ENCODE measurements at places on chromosomes 4 and X.

DNA sequence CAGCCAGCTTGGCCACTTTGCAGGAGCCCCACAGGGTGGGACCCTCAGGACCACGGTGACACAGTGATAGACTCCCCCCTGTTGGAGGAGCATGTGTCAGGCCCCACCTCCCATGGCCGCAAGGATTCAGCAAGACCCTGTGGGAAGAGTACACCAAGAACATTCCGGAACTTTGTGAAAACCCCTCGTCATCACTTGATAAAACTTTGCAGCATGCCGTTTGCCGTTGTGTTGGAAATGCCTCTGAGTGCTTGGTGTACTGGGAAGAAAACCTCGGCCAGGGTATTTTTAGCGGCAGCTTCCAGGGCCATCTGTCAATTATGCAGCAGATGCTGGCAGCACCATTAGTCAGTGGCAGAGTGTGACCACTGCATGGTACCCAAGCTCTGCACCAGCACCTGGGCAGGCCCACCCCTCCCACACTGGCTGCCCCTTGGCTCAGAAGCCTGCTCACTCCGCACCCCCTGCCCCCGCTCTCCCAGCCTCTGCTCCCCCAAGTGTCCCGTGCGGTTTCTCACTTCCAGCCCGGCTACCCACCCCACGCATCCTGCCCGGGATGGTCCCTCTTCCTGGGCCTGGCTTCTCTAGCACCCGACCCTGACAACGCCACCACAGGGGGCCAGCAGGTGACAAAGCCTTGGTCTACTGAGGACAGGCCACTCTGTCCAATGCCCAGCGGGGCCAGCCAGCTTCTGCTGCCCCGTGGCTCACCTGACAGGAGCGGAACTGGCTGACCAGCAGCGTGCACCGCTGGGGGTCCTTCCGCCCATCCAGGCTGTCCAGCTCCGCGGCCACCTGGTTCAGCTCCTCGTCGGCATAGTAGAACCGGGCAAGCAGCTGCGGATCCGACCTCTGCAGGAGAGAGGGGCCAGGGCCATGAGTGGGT lies 65.0 kb downstream of the ZFYVE28 start:
- DNase-seq = no peak

GRCh38 chr4:110198435-110199416 lies at the start of gene ELOVL6:
Gene ELOVL6 (minus strand): TSS chr4:110198615. CDS start chr4:110198335, 280 bp downstream.
- DNase-seq = no peak

- DNase-seq = no peak
Measured at GRCh38 chrX:74160358-74160757, 143.6 kb upstream of the ZCCHC13 start.

GRCh38 chrX:111490688-111491087 lies 20.8 kb upstream of the SERTM2 start:
- no peak for DNase-seq

- no peak for DNase-seq
Measured at GRCh38 chr4:42638993-42639392, 17.9 kb downstream of the ATP8A1 start.

GRCh38 chr4:27112587-27112986 lies 251.9 kb downstream of the STIM2 start:
- no peak for DNase-seq

DNA sequence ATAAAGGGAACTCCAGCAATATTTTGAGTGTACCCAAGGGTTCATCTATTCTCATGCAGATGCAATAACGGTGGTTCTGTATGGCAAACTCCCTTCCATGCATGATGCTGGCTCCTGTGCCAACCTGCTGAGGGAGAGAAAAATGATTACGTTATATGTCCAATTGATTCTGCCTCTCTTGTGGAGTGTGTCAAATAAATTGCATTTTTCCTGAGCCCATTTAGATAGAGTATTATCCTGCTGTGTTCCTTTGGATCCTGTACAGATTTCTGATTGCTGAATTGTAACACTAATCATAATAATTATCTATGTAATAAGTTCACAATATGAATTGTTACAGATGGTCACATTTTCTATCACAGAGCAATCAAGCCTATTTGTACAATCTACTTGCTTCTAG lies 821.7 kb downstream of the C4orf33 start:
- DNase-seq = no peak

GRCh38 chr4:138959097-138959815 lies 56.3 kb upstream of the NOCT start:
- DNase-seq = no peak

- no peak for DNase-seq
Measured at GRCh38 chrX:149521438-149521837, 16.3 kb upstream of the IDS start.

- no peak for DNase-seq
Measured at GRCh38 chrX:49746306-49746705, 50.5 kb upstream of the PAGE1 start.

DNA sequence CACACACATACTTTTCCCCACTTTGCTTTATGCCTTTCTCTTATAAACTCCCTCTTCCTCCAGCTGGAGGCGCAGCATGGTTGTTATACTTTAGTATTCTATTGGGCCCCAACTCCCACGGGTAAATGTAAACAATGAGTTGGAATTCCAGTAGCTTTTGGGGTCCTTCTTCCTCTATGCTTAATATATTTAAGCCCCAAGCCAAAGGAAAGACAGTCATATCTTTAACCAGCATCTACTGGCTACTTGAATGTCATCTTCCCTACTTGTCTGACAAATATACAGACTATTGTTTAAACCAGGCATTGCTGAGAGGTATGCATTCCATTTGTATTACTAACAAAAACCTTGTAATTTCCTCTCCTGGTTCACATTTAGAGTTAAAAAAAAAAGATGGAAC lies 72.9 kb downstream of the WDR19 start:
- no peak for DNase-seq

DNA sequence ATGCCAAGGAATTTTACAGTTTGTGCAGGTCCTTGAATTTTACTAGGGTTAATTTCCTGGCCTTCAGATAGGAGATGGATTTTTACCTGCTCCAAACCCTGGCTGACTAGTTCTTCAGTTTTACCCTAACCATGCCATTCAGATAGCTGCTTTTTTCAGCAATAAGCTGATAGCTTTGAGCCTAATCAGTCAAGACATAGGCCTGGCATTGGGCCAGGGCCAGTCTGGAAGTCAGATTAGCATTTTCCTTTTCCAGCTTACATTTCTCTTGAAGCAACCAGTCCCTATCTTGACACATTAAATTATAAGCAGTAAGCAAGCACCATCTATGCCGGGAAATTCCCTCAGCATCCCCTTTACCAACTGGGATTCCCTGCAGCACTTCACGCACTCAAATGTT lies 177.1 kb downstream of the ADGRA3 start:
- no peak for DNase-seq

- no peak for DNase-seq
Measured at GRCh38 chrX:49171752-49172279, at the start of gene PLP2. Gene PLP2 (plus strand): TSS chrX:49171898. CDS start chrX:49172001, 103 bp downstream.

DNA sequence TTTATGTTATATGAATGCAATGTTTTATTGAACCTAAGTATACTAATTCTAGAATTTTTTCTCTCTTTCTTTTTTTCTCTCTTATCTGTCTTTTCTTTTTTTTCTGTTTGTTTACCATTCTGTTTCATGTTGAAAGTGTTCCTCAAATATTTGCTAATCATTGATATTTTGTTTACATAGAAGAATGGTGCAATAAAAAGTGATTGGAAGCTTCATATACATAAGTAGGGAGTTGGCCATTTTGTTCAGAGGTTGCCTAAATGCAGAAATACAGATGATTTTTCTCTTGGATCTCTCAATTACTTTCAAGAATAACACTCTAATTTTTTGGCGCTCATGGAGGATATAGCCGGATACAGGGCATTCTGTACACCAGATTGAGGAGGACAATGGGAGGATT lies 5.7 kb upstream of the SERTM2 start:
- no peak for DNase-seq

- no peak for DNase-seq
Measured at GRCh38 chr4:115780268-115780667, 666.8 kb upstream of the NDST4 start.

DNA sequence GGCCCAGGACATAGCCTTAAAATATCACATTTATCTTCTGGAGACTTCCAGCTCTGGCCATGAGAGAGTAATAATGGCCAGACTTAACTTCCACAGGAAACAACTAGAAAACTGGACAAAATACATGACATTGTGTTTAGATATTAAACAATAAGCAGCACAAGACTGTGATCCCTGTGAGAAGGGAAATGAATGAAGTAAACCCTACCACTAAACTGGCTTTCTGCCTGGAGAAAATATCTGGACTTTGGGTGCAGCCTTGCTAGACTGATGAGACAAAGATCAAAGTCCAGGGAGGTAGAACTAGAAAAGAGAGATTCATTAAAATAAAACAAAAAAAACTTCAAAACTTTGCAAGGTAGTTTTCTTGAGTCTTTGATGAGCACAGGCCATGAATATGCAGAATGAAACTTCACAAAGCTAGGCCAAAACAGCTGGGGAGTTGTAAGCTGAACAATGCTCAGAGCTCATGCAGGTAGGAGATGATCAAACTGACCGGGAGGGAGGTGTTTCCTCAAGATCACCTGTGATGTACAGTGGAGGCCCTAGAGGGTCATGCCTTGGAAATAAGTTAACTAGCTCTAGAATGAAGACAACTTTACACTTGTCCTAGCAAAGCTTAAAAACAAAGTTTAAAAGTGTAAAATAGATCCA lies 147.0 kb upstream of the SH3RF1 start:
- no peak for DNase-seq

GRCh38 chrX:18895189-18895951 lies 88.5 kb downstream of the PHKA2 start:
- DNase-seq = no peak

DNA sequence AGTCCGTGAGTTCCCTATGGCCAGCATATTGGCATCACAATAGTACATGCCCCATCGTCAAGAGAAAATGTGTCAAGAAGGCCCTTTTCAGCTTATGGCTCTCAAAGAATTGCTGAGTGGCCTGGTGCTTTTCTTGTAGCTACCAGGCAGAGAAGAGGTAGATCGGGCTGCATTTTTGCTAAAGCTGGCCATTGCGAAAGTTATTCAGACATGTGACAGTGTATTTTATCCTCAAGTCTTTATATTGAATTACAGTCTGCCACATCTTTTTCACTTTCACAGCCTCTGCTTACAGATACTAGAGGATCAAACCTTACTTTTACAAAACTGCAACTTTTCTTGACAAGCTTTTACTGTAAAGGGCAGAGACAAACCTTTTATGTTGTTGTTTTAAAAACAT lies 261.5 kb upstream of the IGFBP7 start:
- no peak for DNase-seq

DNA sequence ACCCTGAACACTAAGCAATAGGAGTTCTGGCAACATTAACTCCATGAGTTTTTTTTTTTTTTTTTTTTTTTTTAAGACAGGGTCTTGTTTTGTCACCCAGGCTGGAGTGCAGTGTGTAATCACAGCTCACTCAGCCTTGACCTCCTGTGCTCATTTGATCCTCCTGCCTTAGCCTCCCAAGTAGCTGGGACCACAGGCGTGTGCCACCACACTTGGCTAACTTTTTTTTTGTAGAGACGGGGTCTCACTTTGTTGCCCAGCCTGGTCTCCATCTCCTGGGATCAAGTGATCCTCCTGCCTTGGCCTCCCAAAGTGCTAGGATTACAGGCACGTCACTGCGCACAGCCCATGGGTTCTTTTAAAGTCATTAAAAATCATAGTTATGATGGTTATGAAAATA lies 5.1 kb downstream of the RHOH start:
- no peak for DNase-seq

GRCh38 chr4:150069353-150069752 lies 8.9 kb upstream of the DCLK2 start:
- DNase-seq = no peak

GRCh38 chrX:18436017-18436416 lies 10.6 kb downstream of the CDKL5 start:
- DNase-seq = no peak

DNA sequence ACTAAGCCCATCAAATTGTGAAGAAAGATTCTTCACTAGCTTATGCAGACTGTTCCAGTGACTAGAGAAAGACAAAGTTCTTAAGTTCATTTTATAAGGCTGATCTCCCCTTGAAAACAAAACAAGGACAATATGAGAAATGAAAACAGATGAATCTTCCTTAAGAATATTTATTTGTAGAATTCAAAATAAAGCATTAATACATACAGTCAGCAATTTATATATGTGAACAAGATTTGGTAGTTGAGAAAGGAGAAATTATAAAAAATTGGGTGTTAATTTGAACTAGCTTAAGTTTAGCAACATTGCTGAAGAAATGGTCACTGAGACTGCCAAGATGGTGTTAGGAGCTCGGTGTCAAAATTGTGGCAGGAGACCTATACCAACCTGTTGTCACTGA lies 41.4 kb upstream of the TAPT1 start:
- DNase-seq = no peak
